ENCODE measurements at places on chromosomes 3 and 15. TPM values are rescaled to one million over a fixed set of nuclear protein-coding genes. Genes with fewer than 3 reads are reported as not detected.

Gene MYO1E
- 193 TPM for polyA plus RNA-seq

Gene AGBL1
- polyA plus RNA-seq, result 0.26 TPM

Gene ITIH1
- polyA plus RNA-seq, result not detected

Gene TGM5
- polyA plus RNA-seq, result not detected

Gene MAGEL2
- 4.6 TPM for polyA plus RNA-seq

Gene CACNA1D
- polyA plus RNA-seq, result 18.2 TPM

Gene DNAJC17
- 43.4 TPM for polyA plus RNA-seq

Gene CPLX3
- not detected for polyA plus RNA-seq

Gene IQCF5
- polyA plus RNA-seq, result not detected

Gene CD96
- polyA plus RNA-seq, result 1.7 TPM

Gene ATP13A4
- 1.2 TPM for polyA plus RNA-seq

DNA sequence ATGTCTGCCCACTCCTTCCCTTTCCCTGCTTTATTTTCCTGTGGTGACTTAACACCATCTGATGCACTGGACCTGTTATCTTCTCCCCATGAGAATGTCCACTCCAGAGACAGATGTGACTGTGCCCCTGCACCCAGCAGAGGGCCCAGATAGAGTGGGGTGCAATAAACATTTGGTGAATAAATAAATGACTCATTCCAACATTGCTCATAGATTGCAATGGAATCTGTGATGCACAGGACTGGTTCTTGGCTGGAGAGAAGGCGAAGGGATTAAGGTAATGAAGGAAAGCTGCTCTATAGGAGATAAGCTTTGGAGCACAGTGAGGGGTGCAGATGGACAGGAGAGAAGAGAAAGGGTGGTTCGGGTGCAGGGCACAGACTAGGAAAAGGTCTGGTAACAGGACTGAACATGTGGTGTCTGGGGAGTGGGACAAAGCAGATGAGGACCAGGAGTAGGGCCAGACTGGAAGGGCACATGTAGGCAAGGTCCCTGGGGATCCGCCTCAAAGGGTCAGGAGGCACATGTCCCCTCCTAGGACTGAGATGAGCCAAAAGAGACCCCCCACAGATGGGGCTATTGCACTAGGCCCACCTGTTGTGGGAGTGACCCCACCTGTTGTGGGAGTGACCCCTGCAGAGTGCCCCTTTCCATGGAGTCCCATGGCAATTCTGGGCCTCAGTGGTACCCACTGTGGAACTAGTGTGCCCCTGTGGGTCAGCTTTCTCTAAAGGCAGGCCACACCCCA lies 17.5 kb upstream of the POC1A start:
- no peak for DNase-seq

GRCh38 chr15:47570881-47571640 lies 146.2 kb upstream of the SEMA6D start:
- DNase-seq, result no peak

GRCh38 chr3:10941972-10942371 lies 50.6 kb upstream of the SLC6A1 start:
- no peak for DNase-seq

DNA sequence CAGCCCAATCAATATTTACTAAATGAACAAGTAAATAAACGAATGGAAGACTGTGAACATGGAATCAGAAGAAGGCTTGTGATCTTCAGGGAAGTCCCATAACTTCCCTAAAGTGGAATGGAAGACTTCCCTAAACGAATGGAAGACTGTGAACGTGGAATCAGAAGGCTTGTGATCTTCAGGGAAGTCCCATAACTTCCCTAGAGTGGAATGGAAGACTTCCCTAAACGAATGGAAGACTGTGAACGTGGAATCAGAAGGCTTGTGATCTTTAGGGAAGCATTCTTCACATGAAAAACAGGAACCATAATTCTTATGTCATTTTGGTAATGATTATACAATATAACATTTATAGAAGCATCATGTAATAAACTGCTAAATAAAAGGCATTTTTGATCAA lies 38.8 kb downstream of the EOGT start:
- no peak for DNase-seq

GRCh38 chr3:71924721-71925120 lies 139.8 kb upstream of the PROK2 start:
- DNase-seq, result no peak

GRCh38 chr15:40287968-40288367 lies 5.1 kb upstream of the ANKRD63 start:
- no peak for DNase-seq

DNA sequence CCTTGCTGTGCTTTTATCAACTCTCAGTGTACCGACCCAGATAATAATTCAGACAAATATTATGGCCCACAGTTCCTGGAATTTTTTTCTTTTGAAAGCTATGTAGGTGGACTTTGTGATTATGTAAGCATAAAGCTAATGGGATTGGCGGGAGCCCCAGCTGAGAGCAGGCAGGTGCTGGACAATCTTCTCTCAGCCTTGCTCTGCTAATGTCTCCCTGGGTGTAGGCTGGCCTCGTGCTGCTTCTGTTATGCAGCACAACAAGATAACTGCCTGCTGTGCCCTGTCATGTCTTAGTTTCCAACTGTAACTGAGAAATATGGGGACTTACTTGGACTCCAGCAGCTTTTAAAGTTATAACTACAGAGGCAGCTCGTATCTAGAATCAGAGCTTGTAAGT lies 415.0 kb downstream of the PDCD6IP start:
- no peak for DNase-seq

- no peak for DNase-seq
Measured at GRCh38 chr3:109863701-109864100, 526.4 kb upstream of the DPPA4 start.

DNA sequence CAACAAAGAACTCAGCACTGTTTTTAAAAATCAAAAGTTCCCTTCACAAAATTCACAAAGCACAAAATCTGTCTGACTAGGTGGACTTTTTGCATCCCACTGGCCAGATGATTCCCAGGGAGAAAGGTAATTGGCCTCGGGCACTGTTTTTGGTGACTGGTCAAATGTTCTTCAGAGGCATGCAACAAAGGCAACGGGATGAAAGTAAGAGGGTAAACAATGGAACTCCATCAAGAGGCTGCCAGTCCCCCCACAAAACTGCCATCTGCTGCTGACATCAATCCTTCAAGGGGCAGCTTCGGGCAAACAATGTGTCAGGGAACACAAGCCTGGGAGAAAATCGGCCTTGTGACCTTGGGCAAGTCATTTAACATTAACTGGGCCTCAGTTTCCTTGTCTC lies 3.3 kb downstream of the SRGAP3 start:
- no peak for DNase-seq

GRCh38 chr3:171164067-171164465 lies 137.5 kb upstream of the SLC2A2 start:
- DNase-seq, result no peak

DNA sequence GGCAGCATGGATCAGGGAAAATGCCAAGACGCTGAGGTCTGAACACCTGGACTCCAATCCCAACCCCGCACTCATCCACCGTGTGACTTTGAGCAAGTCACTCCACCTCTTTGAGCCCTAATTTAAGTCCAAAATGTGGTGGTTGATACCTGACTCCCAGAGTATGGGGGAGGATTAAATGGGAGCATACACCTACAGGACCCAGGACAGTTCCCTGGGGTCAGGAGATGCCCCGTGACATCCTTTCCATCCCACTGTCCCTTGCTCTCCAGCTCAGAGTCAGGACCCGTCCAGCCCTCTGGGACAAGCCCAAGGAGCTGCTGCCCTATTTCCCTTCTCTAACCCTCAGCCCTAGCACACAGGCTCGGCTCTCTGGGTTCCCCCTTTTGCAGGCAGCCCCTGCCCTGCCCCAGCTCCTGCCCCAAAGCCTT lies 276.4 kb downstream of the XXYLT1 start:
- no peak for DNase-seq

DNA sequence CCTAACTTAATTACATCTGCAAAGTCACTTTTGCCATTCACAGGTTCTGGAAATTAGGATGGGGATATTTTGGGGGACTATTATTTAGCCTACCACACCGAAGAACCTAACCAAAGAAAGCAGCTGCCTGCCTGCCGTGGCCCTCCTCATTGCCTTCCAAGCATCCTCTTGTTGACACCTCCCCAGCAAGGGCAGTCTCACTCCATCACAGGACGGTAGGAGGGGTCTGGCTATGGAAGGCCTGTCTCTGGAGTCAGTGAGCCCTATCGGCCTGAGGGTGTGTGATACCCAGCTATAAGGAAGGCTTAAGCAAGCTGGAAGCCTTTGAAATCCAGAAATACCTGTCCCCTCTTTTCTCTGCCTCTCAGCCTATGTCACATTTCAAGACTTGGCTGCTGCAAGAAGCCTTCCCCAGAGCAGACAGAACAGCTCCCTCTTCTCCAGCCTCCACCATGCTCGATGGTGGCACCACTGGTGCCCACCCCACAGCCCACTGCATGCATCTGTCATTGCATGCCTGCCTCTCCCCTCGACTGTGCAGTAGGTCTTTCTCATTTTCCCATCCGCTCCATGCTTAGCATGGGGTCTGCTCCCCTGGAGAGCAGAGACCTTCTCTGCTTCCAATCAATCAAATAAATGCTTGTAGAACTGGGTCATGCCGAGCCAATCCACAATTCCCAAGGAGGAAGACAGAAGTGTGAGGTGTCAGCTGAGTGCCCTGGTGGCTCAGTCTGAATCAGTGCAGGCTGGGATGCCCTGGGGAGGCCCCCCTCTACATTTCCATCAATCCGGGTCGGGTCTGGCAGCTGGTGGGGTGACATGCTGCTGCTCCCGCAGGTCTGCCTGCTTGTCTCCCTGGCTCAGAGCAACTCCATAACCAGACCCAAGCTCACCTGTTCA lies 23.9 kb upstream of the LOXL1 start:
- DNase-seq, result no peak

- DNase-seq, result no peak
Measured at GRCh38 chr3:43885908-43886618, 195.3 kb downstream of the ABHD5 start.

Measured in renal cortex interstitium (tissue), 15 donors.